Aorta (tissue), 5 donors: ENCODE measurements at places on chromosomes 11 and 22. TPM values are rescaled to one million over a fixed set of nuclear protein-coding genes. Genes with fewer than 3 reads are reported as not detected.

DNA sequence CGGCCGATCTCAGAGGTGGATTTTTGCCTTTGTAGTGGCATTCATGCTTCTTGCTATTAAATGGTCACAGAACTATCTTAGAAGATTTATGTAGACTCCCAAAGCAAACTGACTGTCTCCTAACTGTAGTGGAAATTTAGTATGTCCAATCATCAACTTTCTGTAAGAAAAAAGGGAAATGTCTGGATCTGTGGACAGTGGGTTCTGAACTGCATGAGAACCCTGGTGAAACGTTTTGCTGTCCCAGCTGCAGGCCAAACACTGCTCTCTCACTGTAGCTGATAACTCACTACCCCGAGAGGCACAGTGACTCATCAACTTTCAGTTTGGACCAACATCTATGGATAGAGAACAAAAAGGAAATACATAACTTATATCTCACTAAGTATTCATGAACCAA, 387.1 kb downstream of the SOX6 start:
- H3K36me3 ChIP-seq, result no peaks in the 10 kb centered on the region
- no peak for DNase-seq
- H3K4me3 ChIP-seq, result peak overlapping the region; percentile 4
- no peak overlapping the region for H3K27ac ChIP-seq
- no peaks in the 10 kb centered on the region for H3K4me1 ChIP-seq

DNA sequence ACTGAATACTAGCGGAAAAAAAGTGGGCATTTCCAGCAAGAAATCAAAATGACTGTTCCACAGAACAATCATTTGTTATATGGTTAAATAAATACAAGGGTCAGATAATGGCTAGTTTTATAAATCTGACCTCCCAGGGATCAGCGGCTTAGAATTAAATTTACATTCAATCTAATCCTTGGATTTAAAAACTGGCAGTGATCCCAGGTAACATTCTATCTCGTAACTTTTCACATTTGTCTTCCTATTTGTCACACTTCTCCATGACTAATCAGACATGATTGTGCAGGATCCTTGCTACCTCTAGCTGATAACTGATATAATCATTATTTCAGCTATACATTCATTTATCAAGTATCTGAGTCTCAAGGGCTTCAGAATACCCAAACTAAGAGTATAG, 2.9 kb upstream of the MMP3 start:
- DNase-seq, result no peak
- no peaks in the 10 kb centered on the region for H3K4me1 ChIP-seq
- no peak overlapping the region for H3K27ac ChIP-seq
- no peaks in the 10 kb centered on the region for H3K27me3 ChIP-seq

DNA sequence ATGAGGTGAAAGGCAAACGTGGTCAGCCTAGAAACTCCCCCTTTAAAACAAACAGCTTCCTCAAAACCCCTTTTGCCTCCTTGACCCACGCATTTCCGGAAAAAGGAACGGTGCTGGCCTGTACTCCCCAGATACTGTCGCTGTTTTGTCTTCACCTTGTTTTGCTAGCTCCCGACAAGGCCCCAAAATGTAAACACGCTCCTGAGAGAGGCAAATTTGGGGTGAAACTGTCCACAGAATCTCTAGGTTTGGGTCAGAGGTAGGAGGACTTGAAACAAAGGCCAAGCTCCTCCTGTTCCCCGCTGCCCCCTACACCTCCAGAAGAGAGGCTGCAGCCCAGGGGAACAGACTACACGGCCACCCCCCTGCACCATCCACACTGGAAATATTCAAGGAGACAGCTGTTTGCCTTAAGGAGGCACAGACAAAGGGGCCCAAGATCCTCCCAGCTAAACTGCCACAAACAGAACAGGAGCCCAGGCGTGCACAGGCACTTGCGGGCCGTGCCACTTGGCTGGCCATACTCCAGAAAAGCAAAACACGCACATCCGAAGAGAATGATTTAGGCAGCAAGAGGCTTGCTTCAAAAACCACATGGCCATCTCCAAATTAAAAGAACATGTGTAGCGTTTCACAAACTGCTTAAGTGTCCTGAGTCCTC, 160.5 kb upstream of the GRK3 start:
- no peak overlapping the region for H3K4me3 ChIP-seq
- peak overlapping the region; percentile 13 for H3K27ac ChIP-seq
- H3K27me3 ChIP-seq, result no peaks in the 10 kb centered on the region
- no peaks in the 10 kb centered on the region for H3K36me3 ChIP-seq
- no peaks in the 10 kb centered on the region for H3K4me1 ChIP-seq

MUC15 gene
- total RNA-seq, result not detected

- no peak for DNase-seq
- no peak overlapping the region for H3K27ac ChIP-seq
- no peaks in the 10 kb centered on the region for H3K36me3 ChIP-seq
- no peaks in the 10 kb centered on the region for H3K27me3 ChIP-seq
These were observed 1.9 kb upstream of the THAP7 start for GRCh38 chr22:21003782-21004181.

ELFN2 gene
- 0.06 TPM for total RNA-seq

TFIP11 gene
- total RNA-seq, result 27.7 TPM

DNA sequence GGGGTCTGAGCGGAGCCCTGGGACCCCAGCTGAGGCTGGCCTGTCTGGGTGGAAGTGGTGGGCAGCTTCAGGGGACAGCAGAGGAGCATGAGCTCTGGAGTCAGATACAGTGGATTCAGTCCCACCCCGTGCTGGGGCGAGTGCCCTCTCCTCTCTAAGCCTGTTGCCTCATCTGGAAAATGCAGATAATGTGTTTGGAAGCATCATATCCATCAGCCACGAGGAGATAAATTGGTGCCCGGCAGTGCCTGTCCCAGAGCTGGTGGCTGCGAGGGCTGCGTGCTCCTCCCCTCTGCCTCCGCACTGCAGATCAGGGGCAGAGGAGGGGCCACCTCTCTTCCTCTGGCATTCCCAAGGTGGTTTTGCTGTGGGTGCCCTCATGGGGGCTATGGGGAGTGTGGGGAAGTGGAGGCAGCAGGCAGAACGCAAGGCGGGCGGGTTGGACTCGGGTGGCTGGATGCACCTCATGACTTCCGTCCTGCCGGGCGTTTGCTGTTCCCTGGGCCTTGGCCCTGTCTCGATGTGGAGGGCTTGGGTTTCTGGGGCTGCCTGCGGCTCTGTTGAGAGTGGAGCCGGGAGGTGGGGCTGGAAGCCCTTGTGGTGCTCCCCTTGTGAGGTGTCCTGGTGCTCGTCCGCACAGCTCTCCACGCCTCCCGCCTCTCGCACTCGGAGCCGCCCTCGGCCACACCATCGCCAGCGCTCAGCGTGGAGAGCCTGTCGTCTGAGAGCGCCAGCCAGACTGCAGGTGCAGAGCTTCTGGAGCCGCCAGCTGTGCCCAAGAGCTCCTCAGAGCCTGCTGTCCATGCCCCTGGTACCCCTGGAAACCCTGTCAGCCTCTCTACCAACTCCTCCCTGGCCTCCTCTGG, 20.9 kb downstream of the MICALL1 start:
- DNase-seq, result no peak
- no peak overlapping the region for H3K4me3 ChIP-seq
- no peaks in the 10 kb centered on the region for H3K27me3 ChIP-seq
- H3K36me3 ChIP-seq, result no peaks in the 10 kb centered on the region
- H3K27ac ChIP-seq, result no peak overlapping the region

DNA sequence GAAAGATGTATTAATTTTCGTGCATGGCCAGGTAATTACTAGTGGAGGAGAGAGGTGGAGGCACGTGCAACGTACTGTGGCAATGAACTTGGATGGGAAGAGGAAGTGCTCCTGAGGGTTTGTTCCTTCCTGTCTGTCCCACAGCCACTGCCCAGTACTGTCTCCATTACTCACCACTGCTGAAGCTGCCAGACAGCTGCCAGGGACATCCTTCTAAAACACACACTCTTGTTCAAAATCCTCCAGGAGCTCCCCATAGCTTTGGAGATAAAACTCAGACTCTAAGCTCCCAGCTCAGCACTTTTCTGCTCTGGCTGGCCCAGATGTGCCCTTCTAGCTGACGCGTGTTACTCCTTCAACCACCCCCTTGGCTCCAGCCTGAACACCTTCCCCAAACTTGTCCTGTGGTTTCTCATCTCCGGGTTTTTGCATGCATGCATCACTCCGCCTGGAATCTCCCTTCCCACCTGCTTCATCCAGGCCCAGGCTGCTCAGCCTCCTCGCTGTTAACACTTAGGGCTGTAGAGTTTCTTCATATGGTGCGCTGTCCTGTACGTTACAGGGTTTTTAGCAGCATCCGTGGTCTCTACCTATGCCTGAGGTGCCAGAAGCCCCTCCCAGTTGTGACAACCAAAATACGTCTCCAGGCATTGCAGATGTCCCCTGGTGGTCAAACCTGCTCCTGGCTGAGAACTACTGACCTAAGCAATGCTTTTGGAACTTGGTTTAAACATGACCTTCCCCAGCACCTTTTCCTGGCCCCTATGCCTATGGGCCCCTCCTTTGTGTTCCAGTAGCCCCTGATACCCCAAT, 69.5 kb downstream of the C11orf91 start:
- no peaks in the 10 kb centered on the region for H3K4me1 ChIP-seq
- no peaks in the 10 kb centered on the region for H3K27me3 ChIP-seq
- no peak overlapping the region for H3K27ac ChIP-seq
- no peak for DNase-seq

GRCh38 chr11:127995921-127996320, 591.4 kb downstream of the ETS1 start:
- no peak overlapping the region for H3K27ac ChIP-seq
- no peaks in the 10 kb centered on the region for H3K36me3 ChIP-seq
- no peaks in the 10 kb centered on the region for H3K27me3 ChIP-seq
- no peaks in the 10 kb centered on the region for H3K4me1 ChIP-seq

- no peaks in the 10 kb centered on the region for H3K4me1 ChIP-seq
- no peak for DNase-seq
- no peak overlapping the region for H3K4me3 ChIP-seq
- H3K36me3 ChIP-seq, result no peaks in the 10 kb centered on the region
These were observed 7.4 kb downstream of the MED15 start for GRCh38 chr22:20514658-20515406.

DNA sequence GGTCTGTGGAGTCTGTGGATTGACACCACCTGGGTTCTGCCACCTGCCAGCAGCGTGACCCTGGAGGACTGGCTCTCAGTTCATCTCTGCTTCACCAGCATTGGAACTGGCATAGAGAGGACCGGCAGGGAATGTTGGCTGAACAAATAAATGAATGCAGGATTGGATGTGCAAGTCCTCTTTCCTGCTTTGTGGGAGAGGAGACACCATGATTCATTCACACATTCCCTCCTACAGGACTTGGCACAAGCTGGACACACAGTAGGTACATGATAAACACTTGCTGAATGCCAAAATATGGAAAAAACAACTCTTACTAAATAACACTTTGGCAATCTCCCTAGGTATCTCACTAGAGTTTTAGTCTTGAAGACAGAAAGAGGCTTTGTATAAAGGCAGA, 116.6 kb upstream of the NARS2 start:
- H3K4me1 ChIP-seq, result no peaks in the 10 kb centered on the region
- H3K27me3 ChIP-seq, result no peaks in the 10 kb centered on the region
- no peak overlapping the region for H3K27ac ChIP-seq
- DNase-seq, result no peak
- no peaks in the 10 kb centered on the region for H3K36me3 ChIP-seq
- no peak overlapping the region for H3K4me3 ChIP-seq

DNA sequence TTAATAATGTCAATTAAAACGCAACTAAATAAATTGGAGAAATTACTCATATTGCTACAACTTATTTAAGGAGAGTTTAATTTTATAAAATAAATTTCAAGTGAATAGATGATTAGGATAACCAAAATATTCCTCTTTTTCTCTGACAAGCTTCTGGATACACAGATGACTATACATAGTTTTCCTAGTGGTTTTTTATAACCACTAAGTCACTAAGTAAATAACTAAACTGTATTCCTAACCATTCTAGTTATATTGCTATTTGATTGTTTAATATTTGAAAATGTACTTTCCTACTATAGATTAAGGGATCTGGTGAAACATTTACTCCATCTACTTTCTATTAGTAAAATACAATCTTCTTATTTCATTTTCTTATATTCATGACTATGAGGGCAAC, 4.7 kb upstream of the ANGPTL5 start:
- no peaks in the 10 kb centered on the region for H3K27me3 ChIP-seq
- H3K4me1 ChIP-seq, result peaks cover 3% of the 10 kb centered on the region
- no peaks in the 10 kb centered on the region for H3K36me3 ChIP-seq
- no peak for DNase-seq

LUZP2 gene
- not detected for total RNA-seq
